ENCODE measurements at places on chromosomes 6 and 20.

GRCh38 chr6:156348849-156349248, 428.3 kb upstream of the ARID1B start:
- DNase-seq: no peak

- DNase-seq: no peak
These were observed 5.3 kb downstream of the WFDC5 start for GRCh38 chr20:45109634-45110033.

GRCh38 chr6:153003366-153003690, 819 bp upstream of the MTRF1L start:
- DNase-seq: no peak

DNA sequence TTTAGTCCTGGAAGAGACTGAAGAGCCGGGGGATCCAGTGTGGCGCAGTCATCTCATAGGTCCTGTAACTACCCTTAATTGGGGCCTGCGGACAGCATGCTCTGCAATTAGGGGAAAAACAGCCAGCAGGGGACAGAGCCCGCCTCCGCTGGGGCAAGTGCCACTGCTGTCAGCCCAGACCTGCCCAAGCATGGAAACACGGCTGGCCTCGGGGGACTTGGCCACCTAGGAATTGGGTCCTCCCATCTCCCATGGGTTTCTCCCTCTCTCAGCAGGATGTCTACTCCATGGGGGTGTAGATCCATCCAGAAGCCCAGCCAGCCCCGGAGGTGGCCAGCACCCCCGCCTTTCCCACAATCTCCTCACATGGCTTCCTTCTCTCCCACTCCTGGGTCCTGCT, 3.6 kb downstream of the GHRH start:
- DNase-seq: no peak

DNA sequence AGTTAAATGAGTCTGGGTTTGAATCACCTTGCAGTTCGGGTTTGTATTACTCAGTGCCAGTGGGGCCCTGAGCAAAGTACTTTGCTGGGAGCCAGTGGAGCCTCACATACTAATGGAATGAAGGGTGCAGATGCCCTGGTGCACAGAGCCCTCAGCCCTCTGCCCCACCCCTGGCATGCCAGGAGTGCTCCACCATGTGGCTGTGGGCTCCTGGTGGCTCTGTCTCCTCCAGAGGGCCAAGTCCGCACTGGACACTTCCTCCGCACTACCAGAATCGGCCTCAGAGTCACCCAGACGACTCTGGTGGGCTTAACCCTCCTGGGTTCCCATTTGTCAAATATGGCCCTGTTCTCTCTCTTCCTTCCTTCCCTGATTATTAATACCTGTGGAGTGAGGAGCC, 94.0 kb downstream of the STK35 start:
- no peak for DNase-seq

DNA sequence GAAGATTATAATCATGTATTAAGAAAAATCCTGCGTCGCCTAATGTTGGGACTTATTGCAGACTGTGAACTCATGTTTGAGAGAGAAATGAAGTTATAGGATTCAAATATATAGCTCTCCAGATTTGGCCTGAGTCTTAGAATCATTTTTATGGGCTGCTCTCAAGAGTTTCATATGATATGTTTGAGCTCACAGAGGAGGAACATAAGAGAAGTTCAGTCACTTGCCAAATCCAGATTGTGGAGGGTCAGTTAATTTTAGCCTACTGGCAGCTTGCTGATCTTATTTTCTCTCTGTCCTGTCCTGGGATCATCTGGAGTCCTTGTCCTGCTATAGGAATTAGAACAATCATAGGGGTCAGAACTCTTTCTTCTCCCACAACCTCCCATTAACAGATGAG, 186.1 kb upstream of the SUPT3H start:
- no peak for DNase-seq

DNA sequence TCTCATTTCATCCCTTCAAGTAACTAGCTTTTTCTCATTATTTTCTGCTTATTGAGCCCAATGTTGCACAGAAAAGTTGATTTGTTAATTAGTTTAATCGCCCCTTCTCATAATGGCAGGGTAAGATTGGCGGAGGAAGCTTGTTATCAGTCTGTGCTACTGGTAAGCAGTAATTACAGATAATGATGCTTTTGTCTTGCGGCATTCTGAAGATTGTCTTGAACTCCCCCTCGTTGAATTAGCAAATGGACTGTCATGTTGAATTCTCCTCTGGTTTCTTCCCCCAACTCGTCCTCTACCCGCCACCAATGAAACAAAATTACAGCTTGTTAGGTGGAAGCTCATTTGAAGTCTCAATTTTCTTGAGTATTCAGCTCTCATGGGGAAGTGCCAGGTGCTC, 39.4 kb downstream of the PRDM13 start:
- DNase-seq: no peak

GRCh38 chr6:170347091-170347490, 40.5 kb downstream of the FAM120B start:
- DNase-seq: no peak

DNA sequence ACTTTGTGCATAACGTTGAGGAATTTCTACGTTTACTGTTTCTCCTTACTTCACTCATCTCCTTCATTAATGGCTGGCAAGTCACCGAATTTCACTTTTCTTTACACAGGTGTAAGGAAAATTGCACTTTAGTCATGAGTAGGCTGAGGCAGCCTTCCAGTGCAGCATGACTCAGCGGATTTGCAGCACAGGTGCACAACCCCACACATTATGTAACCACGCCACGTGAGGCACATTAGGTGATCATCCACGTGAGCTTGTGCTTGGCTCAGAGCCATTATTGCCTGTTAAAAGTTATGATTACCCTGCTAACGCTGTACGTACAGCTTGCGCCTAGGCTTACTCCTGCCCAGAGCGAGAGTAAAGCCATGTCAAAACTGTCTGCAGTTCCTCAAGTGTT, 158.8 kb downstream of the NKAIN2 start:
- DNase-seq: no peak

DNA sequence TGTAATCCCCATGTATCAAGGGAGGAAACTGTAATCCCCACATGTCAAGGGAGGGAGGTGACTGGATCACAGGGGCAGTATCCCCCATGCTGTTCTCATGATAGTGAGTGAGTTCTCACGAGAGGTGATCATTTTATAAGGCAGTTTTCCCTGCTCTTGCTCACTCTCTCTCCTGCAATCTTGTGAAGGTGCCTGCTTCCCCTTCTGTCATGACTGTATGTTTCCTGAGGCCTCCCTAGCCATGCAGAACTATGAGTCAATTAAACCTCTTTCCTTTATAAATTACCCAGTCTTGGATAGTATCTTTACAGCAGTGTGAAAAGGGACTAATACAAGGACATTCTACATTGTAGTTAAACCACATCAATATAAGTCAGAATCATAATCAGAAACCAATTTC, 112.4 kb downstream of the BTBD9 start:
- no peak for DNase-seq

GRCh38 chr20:61796738-61797137, 268.9 kb downstream of the TAF4 start:
- no peak for DNase-seq
